ENCODE measurements at places on chromosomes 2 and 18.

- no peak for DNase-seq
Measured at GRCh38 chr2:20397811-20398447, 47.3 kb upstream of the PUM2 start.

- DNase-seq = no peak
Measured at GRCh38 chr2:57536535-57537231, 509.9 kb upstream of the VRK2 start.

- no peak for DNase-seq
Measured at GRCh38 chr2:161139098-161139987, 20.9 kb upstream of the TANK start.

GRCh38 chr2:84132370-84132769, 326.7 kb downstream of the SUCLG1 start:
- DNase-seq = no peak

DNA sequence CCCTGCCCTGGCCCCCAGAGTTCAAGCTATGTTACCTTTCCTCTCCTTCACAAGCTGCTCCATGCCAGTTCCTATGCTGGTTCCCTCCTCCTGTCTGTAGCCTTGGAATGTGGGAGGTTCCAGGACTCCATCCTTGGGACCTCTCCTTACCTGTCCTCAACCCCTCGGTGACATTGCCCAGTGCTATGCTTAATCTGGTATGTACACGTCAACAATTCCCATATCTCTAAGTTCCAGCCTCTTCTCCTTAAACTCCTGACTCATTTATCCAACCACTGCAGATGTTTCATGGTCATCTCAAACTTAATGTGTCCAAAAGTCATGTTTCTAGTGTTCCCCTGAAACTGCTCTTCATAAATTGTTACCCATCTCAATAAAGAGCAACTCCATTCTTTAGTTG, 160.8 kb downstream of the TNS1 start:
- DNase-seq = no peak

DNA sequence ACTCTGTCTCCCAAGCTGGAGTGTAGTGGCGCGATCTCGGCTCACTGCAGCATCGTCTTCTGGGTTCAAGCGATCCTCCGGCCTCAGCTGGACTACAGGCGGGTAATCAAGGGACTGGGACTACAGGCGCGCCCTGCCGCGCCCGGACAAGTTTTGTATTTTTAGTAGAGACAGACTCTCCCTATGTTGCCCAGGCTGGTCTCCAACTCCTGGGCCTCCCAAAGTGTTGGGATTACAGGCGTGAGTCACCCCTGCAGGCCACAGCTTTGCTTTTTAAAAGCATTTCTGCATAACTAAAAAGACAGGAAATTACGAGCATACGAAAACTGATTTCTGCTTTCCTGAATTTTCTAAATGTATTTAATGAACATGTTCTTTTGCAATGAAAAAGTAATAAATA, 916 bp upstream of the OSBPL1A start:
- no peak for DNase-seq

DNA sequence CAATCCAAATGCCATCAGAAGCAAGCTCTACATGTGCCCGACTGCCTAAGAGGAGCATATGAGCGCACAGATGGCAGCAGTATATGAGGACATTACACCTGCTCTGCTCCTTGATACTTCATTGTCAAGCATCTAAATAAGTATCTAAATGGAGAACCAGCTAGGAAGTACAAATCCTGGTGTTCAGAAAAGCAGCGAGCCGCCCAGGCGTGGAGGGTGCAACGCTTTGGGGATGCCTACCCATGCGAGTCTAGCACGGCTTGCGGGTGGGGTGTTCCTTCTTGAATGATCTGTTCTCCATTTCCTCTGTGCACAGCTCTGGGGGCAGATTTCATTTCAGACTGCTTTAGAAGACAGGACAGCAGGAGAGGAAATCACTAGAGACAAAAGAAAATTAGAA, 63.0 kb upstream of the BCL2L11 start:
- DNase-seq = no peak

DNA sequence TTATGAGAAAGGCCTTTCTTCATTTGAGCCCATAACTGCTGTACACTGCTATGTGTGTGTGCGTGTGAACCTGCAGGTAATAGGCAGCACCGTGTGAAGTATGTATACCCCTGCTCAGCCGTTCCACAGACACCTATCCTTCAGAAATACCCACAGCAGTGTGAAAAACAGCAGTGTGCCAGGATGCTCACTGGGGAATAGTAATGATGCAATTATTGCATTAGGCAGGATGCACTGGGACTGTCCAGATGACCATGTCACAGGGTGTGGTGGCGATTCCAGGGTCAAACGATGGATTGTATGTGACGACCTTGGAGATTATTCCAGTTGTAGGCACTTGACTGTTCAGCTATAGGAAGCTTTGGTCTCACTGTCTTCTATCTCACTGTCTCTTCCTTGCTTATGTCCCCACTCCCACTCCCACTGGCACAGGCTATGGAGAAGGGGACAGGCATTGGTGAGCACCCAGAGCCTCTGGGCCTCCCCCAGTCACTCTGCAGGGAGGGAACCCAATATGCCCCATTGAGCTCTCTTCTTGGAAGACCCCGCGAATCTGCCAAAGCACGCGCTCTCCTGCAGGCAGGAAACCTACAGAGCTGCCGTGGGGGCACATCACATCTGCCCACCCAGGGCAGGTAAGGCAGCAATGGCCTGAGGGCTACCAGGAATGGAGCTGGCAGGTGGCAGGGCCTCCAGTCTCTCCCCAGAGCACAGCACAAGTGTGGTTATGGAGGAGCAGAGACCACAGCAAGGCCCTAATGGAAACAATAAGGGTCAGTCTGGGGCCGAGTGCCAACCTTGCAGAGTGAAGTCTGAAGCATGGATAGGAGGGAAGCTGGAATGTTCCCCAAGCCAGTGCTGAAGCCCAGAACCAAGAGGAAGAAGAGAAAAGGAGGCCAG, 518.9 kb upstream of the RAB6C start:
- no peak for DNase-seq

- DNase-seq = no peak
Measured at GRCh38 chr2:10521356-10522169, 73.4 kb upstream of the ODC1 start.

DNA sequence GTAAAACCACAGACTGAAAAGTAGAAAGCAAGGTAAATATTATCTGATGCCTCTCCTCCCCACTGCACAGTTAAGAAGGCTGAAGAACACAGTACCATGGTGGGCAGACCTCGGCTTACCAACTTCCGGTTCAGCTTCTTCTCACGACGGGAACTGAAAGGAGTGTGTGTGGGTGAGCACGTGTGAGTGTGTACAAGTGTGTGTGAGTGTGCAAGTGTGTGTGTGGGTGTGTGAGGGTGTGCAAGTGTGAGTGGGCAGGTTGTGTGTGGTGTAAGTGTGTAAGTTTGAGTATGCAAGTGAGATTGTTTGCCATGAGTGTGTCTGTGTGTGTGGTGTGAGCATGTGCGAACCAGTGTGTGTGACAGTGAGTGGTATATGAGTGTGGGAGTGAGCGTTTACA, 103.5 kb downstream of the ADD2 start:
- no peak for DNase-seq

DNA sequence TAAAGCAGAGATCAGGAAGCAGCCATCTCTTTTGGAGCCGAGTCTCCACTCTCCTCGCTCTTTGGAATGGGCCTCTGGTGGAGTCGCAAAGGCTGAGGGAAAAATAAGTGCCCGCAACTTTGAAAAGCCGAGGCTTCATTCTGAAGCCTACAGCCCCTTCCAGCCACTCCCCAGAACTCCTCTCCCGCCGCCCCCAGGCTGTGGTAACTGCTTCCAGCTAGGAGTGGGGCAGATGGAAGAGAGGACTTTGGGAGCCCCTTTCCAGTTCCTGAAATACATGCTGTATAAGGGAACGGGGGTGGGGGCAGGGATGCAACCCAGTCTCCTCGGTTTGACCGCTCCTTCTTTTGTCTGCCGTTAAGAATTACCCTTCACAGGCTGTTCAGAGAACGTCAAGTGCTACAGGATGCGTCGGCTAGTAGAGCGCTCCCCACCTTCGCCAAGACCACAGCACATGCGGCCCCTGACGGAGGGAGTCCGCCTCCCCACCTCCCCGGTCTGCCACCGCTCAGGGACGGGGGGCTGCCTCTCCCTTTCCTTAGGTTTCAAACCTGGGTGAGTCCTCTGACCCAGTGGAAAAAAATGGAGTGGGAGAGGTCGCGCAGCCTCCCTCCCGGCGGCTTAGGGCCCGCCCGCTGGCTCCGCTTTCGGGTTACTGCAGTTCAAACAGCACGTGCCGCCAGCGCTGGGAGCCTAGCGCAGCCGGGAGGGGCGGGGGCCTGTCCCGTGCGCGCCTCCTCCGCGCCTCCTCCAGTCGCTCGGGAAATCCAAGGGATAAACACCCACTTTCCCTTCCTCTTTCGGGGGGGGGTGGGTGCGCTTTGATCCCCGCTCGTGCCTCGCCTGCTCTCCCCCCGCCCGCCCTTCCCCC, 4.9 kb downstream of the CYP26B1 start:
- no peak for DNase-seq

DNA sequence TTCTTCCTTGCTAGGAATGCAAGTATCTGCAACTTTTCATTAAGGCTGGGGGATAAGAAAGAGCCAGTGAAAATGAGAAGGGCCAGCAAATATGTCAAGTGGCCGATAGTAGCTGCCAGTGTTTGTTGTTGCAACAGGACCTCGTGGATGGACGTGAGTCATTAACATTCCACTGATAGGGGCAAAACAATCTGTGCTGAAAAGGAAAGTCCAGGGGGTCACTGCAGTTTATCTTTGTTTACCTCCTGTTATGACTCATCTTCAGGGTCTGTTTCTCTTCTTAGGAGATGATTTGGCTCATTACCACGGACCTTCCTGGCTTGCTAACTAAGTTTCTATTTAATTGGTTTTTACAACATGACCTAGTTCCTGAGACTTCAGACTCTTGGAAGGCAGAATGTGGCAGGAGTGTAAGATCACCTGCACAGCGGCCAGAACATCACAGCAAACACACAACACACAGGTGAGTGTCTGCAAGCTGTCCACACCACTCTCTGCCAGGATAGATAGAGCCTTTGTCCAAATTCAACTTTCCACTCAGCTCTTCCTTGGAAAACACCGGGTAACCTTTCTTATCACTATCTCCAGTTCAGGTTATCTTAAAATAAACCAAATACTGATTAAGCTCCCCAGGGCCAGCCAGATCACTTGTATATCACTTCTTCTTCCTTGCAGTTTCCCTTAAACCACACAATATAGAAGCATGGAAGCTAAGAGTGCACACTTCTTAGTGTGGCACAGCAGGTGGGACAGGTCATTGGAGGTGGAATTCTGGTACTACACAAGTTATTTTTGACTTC, 157.5 kb upstream of the LMAN1 start:
- no peak for DNase-seq

- no peak for DNase-seq
Measured at GRCh38 chr2:72153924-72154323, 6.3 kb upstream of the CYP26B1 start.

DNA sequence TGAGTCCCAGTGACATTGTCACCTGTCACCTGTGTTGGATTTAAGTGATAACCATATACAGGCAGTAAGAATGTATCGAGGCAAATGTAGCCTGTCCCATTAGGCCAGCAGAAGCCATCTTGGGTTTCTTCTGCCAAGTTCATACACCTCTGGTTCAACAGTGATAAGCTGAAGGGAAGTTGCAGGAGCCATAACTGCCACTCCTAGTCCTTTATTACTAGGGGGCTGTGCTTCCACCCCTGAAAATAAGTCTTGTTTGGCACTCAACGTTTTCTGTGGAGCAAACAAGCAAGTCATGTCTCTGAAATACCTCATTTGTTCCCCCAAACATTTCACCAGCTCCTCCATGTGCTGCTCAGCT, 58.1 kb upstream of the ALPP start:
- no peak for DNase-seq

- DNase-seq = peak; percentile 55
Measured at GRCh38 chr2:127591221-127591923, 54.6 kb upstream of the GPR17 start.

- no peak for DNase-seq
Measured at GRCh38 chr2:141455211-141455826, 675.5 kb downstream of the LRP1B start.

GRCh38 chr18:31303771-31304170, 14.2 kb upstream of the DSG1 start:
- DNase-seq = no peak

- DNase-seq = no peak
Measured at GRCh38 chr2:6159606-6160005, 467.4 kb downstream of the SOX11 start.

- no peak for DNase-seq
Measured at GRCh38 chr2:210519594-210519993, 36.8 kb upstream of the CPS1 start.

GRCh38 chr2:11550302-11550701, 16.5 kb downstream of the GREB1 start:
- DNase-seq = no peak

DNA sequence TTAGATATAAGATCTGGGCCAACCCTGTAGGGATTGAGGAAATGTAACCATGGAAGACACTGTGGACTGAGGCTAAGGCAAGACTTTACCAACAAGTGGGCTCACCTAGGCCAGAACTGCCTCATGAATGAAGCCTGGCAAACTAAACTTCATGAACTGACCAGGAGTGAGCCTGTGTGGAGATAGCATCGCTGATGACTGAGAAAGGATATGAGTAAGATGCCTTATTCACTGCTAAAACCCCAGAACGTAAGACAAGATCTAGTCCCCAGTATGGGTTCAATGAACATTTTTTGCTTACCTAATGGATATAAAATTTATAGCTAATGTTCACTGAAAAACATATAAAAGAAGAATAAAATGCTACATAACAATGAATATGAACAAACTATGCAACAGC, 399.8 kb downstream of the SATB2 start:
- DNase-seq = no peak

DNA sequence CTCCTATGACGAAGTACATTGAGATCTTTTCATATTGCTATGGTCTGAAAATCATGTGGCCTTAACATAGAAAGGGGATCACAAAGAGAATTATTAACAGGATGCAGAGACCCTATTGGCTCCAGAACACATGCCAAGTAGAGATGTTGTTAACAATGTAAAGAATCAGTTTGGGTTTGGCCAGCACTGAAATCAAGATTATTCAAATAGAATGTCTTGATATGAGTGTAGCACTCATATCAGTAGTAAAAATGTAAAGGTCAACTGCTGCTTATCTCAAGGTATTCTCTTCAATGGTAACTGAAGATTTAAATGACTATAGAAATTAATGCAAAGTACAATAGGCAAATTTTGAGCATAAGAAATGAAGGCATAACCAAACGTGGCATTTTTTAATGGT, 262.8 kb downstream of the PTH2R start:
- DNase-seq = no peak

All from stimulated activated CD4-positive, alpha-beta T cell treated with anti-CD3 and anti-CD28 coated beads, Interleukin-2, amount 100 ng/mL, for 4 hours (primary cell).